ENCODE measurements at places on chromosomes 5 and 9.
A peak's percentile ranks its signal among the peaks of the same experiment; 100 is the strongest.

- H3K4me3 ChIP-seq, result no peak overlapping the region
- no peaks in the 10 kb centered on the region for H3K4me1 ChIP-seq
- DNase-seq, result no peak
- H3K36me3 ChIP-seq, result no peaks in the 10 kb centered on the region
- H3K27me3 ChIP-seq, result peaks cover 27% of the 10 kb centered on the region
These were observed 32.5 kb downstream of the GLT6D1 start for GRCh38 chr9:135606885-135607259.

DNA sequence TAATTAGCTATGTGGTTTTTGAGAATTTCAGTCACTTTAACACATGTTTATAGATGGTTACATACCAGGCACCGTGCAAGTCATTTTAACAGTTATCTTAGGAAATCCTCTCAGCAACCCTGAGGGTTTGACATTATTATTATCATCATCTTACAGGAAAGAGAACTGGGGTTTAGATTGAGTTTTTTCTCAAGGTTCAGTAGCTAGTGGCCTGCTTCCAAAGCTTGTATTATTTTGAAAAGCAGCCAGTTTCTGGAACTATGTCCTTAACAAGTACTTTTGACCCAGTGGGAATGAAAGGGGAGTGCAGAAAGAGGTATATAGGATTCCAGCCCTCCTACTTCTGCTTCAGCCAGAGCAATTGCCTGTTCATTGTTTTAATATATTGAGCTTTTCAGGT is 157.5 kb downstream of the COMMD10 start:
- H3K27ac ChIP-seq, result no peak overlapping the region
- H3K27me3 ChIP-seq, result no peaks in the 10 kb centered on the region
- no peak overlapping the region for H3K4me3 ChIP-seq
- DNase-seq, result no peak

GRCh38 chr9:126516936-126517832 is 96.5 kb upstream of the LMX1B start:
- H3K4me3 ChIP-seq, result peak overlapping the region; percentile 45
- H3K27me3 ChIP-seq, result peaks cover 7% of the 10 kb centered on the region
- no peaks in the 10 kb centered on the region for H3K36me3 ChIP-seq
- peak; percentile 40 for DNase-seq
- peak overlapping the region; percentile 66 for H3K27ac ChIP-seq

GRCh38 chr9:127021664-127022363 is 100.6 kb downstream of the ANGPTL2 start:
- H3K4me3 ChIP-seq, result no peak overlapping the region
- H3K27ac ChIP-seq, result peak overlapping the region; percentile 90
- no peak for DNase-seq
- H3K4me1 ChIP-seq, result peaks cover 6% of the 10 kb centered on the region

GRCh38 chr5:133996683-133997252 is 8.0 kb downstream of the VDAC1 start:
- no peak overlapping the region for H3K27ac ChIP-seq
- no peak overlapping the region for H3K4me3 ChIP-seq
- DNase-seq, result no peak
- no peaks in the 10 kb centered on the region for H3K27me3 ChIP-seq

GRCh38 chr5:95817430-95817829 is 5.1 kb downstream of the GLRX start:
- H3K4me1 ChIP-seq, result peaks cover 5% of the 10 kb centered on the region
- H3K27me3 ChIP-seq, result no peaks in the 10 kb centered on the region
- H3K36me3 ChIP-seq, result no peaks in the 10 kb centered on the region
- peak overlapping the region; percentile 15 for H3K4me3 ChIP-seq

Data from breast epithelium (tissue), 4 donors.